ENCODE measurements at places on chromosomes 6 and 20. TPM values are rescaled to one million over a fixed set of nuclear protein-coding genes. Genes with fewer than 3 reads are reported as not detected.

The MLN gene
- total RNA-seq = not detected

The NFATC2 gene
- 0.31 TPM for total RNA-seq

The BPIFB1 gene
- 0.50 TPM for total RNA-seq

The POFUT1 gene
- total RNA-seq = 39.8 TPM

Measured in cardiac ventricle fibroblast (primary cell).